ENCODE measurements at places on chromosomes 12 and 14.

GRCh38 chr14:55349565-55349964 is 62.1 kb downstream of the ATG14 start:
- no peak for DNase-seq

GRCh38 chr12:111773801-111774551 is 7.2 kb downstream of the ALDH2 start:
- no peak for DNase-seq

DNA sequence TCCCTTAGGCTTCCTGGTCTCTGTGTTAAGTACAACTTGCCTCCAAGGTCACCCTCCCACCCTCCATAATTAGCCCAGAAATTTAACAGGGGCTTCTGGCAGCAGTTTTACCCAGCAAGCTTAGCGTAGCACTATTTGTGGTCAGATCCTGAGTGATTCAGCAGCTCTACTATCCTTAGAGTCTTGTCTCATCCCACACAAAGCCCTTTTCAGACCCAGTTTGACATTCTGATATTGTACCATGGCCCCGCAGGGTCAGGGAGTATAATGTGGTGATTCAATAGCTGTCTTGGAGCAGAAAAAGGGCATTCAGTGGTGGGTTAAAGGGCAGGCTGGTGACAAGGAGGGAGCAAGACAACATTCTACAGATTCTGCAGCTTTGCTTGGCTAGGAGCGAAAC is 153.8 kb upstream of the DDHD1 start:
- no peak for DNase-seq

DNA sequence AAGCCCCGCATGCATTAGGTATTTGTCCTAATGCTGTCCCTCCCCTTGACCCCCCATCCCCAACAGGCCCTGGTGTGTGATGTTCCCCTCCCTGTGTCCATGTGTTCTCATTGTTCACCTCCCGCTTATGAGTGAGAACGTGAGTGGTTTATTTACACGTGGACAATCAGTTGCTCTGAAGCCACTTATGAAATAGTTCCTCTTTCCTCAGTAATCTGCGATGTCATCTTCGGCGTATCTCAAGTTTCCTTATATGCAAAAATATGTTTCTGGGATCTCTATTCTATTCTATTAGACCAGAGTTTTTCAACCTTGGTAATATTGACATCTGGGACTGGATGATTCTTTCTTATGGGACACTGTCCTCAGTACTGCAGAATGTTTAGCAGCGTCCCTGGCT is 56.0 kb upstream of the DCD start:
- DNase-seq, result no peak

- peak; percentile 60 for DNase-seq
These were observed 27.4 kb upstream of the GUCY2C start for GRCh38 chr12:14723763-14724162.

DNA sequence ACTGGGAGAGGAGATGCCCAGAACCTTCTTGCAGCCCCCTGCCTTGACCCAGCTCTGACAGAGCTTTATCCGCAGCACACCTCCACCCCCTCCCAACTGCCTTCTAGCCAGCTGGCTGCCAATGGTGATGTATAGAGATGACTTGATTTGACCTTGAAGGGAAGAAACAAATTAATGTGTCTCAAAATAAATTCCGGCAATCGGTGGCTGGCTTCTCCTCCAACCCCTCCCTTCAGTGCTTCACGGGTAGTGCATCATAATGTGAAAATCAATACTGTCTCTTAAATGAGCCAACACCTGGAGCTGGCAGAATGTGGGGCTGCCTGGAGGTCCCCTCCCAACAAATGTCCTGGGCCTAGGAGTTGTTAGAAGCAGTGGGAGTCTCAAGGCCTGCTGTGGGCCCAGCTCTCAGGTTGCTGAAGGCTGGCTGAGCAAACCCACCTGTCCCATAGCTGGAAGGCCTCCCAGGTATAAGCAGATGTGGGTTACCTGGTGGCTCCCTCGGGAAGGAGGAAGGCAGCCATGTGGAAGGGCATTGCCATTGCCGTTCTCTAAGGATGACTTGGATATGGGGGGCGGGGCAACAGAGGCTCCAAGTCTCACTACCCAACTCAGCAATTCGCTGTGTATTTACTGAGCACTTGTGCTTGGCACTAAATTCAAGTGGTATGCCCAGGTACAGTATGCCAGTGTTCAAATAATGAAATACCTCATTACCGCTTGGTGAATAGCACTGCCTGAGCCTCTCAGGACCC is 23.2 kb downstream of the HSPB8 start:
- DNase-seq, result no peak

All from activated CD8-positive, alpha-beta memory T cell treated with anti-CD3 and anti-CD28 coated beads, Interleukin-2, amount 50 U/mL, for 4 hours (primary cell).